IMR-90 (cell line): ENCODE measurements at places on chromosomes 1 and 21. TPM values are rescaled to one million over a fixed set of nuclear protein-coding genes. Genes with fewer than 3 reads are reported as not detected.

CCDC30 gene
- 0.14 and 0.17 TPM in 2 replicates for polyA plus RNA-seq

ATP1A4 gene
- polyA plus RNA-seq, result not detected in 2 replicates

NPR1 gene
- 0.02 and 0.03 TPM in 2 replicates for polyA plus RNA-seq

IGFN1 gene
- 0.04 and 0.05 TPM in 2 replicates for polyA plus RNA-seq

DDAH1 gene
- 78.0 and 89.0 TPM in 2 replicates for polyA plus RNA-seq

FCRL1 gene
- not detected in 2 replicates for polyA plus RNA-seq

ILDR2 gene
- polyA plus RNA-seq, result not detected in 2 replicates

ADGRL4 gene
- polyA plus RNA-seq, result 4.5 and 5.0 TPM in 2 replicates

OR14I1 gene
- not detected in 2 replicates for polyA plus RNA-seq

ACTN2 gene
- polyA plus RNA-seq, result not detected in 2 replicates

RXRG gene
- polyA plus RNA-seq, result not detected in 2 replicates

DNA sequence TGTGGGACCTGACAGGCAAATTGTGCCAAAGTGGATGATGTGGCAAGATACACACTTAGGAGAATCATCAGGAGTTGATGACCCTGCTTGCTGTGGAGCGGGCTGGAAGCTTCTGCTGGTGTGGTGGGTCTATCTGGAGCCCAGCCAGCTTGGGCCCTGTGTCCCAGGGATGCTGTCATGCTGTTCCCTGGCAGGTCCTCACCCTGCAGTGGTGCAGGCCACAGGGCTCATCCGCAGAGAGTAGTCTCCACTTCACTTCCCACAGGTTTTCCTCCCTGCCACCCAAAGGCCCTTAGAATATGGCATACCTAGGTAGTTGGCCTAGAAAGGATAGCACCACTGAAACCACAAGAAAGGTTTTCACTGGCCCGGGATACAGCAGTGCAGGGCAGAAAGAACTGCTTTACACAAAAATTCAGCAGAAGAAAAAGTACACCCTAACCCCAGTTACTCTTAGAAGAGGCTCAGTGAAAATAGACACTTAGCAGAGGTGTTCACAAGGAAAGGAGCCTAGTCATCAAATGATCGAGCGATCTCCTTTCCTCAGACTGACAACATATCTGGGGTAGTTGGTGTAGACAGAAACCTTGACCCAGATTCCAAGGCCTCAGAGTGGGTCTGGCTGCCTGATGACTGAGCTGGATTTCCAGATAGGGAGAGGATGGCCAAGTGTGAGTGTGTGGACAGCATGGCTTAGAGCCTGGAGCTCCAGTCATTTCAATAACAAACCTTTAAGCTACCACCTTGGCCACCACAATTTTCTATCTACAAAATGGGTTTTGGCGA, 1.3 kb upstream of the C1orf226 start:
- H3K27ac ChIP-seq, result no peak overlapping the region
- no peaks in the 10 kb centered on the region for H3K4me1 ChIP-seq
- no peaks in the 10 kb centered on the region for H3K36me3 ChIP-seq
- H3K4me3 ChIP-seq, result no peak overlapping the region
- DNase-seq, result no peak

GRCh38 chr1:211198111-211198510, 61.1 kb upstream of the RCOR3 start:
- no peaks in the 10 kb centered on the region for H3K36me3 ChIP-seq
- H3K4me3 ChIP-seq, result no peak overlapping the region
- no peaks in the 10 kb centered on the region for H3K27me3 ChIP-seq
- no peak overlapping the region for H3K27ac ChIP-seq
- H3K4me1 ChIP-seq, result no peaks in the 10 kb centered on the region
- peak; percentile 51 for DNase-seq

DNA sequence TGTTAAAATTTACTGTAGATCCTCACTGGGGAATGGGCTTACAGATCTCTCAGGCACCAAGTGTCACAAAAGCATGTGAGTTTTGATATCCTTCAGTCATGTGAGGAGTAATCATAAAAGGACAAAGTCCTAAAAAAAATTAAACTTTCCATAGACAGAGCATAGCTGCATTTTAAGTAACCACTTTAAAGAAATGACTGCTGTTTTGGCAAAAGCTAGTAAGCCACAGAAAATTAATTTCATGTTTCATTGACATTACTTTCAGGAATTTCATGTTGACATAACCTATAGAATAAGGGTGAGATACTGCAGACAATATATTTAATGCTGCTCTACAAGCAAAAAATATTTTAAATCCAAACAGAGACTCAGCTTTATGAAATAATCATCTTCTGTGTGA, 156.3 kb downstream of the LYPLAL1 start:
- no peak overlapping the region for H3K4me3 ChIP-seq
- no peak overlapping the region for H3K27ac ChIP-seq
- no peaks in the 10 kb centered on the region for H3K27me3 ChIP-seq

DNA sequence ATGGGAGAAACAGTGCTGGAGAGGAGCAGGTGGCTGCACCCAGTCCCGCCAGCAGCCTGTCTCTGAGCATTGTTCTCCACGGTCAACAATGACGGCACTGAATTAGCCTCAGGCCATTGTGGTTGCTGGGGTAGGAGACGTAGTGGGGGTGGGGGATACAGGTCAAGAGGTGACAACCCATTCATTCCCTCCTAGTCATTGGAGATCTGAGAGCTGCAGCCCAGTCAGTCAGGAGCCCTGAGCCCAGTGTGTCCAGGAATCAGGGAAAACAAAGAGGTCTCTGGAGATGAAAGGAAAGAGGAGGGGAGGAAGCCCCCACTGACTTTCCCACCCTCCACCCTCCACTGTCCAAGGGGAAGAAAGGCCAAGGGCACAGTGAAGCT, 15.3 kb downstream of the SMIM12 start:
- DNase-seq, result no peak
- H3K4me3 ChIP-seq, result no peak overlapping the region
- peaks cover 3% of the 10 kb centered on the region for H3K36me3 ChIP-seq
- no peaks in the 10 kb centered on the region for H3K4me1 ChIP-seq

DNA sequence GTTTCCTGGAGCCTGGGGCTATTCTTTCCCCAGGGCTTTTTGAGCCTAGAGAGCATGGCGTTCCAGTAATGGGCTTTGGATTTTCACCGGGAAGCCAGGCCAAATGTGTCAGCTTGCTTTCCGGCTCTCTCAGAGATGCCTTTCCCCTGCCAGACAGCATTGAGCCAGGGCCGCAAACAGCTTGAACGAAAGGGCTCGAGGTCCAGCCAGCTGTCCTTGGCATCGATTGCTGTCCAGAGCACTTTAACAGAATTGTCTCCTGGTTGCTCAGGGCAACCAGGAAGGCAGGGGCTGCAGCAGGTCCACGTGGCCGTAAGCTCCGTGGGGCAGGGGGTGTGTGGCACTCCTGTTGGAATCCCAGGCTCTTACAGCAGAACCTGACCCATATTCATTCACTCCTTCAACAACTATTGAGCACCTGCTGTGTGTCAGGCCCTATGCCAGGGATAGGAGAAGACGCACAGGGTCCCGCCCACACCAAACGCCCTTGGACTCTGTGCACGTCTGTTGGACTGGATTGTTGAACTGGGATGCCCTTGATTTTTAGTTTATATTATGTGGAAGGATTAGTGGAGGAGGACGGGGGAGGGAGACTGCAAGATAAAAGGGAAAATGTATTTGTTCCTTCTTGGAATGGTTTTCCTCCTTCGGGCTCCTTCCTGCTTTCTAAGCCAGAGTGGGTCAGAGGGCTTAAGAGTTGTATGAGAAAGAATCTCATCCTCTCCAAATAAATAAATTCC, 38.7 kb upstream of the EFHD2 start:
- H3K4me1 ChIP-seq, result peaks cover 8% of the 10 kb centered on the region; the same call in 1 of the 2 replicates
- H3K36me3 ChIP-seq, result no peaks in the 10 kb centered on the region
- H3K27me3 ChIP-seq, result no peaks in the 10 kb centered on the region
- H3K27ac ChIP-seq, result no peak overlapping the region
- H3K4me3 ChIP-seq, result no peak overlapping the region

DNA sequence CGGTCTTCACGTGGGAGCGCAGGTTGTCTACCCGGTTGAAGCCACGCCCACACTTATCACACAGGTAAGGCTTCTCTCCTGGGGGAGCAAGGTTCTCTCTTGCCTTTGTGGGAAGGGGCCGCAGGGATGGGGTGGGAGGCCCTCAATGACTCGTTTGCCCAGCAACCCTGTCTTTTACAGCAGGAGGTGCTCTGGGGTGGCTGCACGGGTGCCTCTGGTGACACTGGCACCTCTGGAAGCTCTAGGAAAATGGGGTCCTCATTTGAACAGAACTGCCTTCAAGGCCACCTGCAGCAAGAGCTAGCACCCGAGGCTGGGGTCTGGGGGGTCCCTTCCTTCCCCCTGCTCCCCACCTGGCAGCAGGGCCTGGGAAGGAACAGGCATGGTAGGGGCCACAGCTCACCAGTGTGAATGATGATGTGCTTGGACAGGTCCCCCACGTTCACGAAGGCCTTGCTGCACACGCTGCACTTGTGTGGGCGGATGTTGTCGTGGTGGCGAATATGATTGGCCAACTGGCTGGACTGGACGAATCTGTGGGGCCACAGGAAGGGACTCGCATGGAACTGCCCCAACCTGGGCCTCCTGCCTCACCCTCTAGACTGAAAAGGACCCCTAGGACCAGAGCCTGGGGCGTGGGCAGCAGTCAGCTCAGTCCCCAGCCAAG, 33.1 kb downstream of the ZBTB17 start:
- no peaks in the 10 kb centered on the region for H3K27me3 ChIP-seq
- no peak overlapping the region for H3K27ac ChIP-seq
- H3K4me1 ChIP-seq, result peaks cover 10% of the 10 kb centered on the region
- H3K4me3 ChIP-seq, result no peak overlapping the region
- H3K36me3 ChIP-seq, result peaks cover 78% of the 10 kb centered on the region

- H3K36me3 ChIP-seq, result no peaks in the 10 kb centered on the region
- H3K27ac ChIP-seq, result no peak overlapping the region
- no peak overlapping the region for H3K4me3 ChIP-seq
- H3K27me3 ChIP-seq, result no peaks in the 10 kb centered on the region
- peaks cover 5% of the 10 kb centered on the region for H3K4me1 ChIP-seq
Observed at GRCh38 chr21:31298618-31299269, 45.3 kb downstream of the TIAM1 start.

DNA sequence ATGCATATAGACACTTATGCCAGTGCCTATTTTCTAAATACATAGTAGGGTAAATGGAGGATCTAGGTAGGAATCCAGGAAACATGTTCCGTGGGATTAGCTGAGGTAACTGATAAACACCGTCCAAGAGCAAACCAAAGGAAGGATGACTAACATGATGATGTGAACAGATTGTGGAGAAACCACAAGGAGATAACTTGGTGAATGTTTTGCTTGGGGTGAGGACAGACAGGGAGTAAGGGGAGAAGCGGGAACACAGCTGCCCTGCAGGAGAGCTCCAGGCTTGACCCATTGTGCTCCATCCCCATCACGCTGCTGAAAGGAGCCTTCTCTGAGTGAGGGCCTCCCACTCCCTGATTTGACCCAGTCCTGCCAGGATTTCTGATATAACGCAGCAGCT, 87.0 kb upstream of the ZC3H11B start:
- H3K36me3 ChIP-seq, result no peaks in the 10 kb centered on the region
- no peak overlapping the region for H3K27ac ChIP-seq
- peak; percentile 74 for DNase-seq
- H3K4me3 ChIP-seq, result no peak overlapping the region
- H3K4me1 ChIP-seq, result no peaks in the 10 kb centered on the region
- no peaks in the 10 kb centered on the region for H3K27me3 ChIP-seq

DNA sequence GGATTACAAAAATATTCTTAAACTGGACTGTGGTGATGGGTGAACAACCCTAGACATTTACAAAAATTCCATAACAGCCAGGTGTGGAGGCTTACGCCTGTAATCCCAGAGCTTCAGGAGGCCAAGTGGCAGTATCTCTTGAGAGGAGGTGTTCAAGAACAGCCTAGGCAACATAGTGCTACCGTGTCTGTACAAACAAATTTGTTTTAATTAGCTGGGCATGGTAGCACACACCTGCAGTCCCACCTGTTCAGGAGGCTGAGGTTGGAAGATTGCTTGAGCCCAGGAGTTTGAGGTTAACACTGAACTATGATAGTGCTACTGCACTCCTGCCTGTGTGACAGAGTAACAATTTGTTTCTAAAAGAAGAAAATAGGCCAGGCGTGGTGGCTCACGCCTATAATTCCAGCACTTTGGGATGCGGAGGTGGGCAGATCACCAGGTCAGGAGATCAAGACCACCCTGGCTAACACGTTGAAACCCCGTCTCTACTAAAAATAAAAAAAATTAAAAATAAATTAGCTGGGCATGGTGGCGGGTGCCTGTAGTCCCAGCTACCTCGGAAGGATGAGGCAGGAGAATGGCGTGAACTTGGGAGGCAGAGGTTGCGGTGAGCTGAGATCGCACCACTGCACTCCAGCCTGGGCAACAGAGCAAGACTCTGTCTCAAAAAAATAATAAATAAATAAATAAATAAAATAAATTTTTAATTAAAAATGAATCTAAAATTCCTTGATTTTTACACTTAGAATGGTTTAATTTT, 37.1 kb downstream of the ARID4B start:
- peaks cover 5% of the 10 kb centered on the region for H3K4me1 ChIP-seq
- H3K4me3 ChIP-seq, result no peak overlapping the region
- DNase-seq, result no peak
- H3K27ac ChIP-seq, result no peak overlapping the region

- no peaks in the 10 kb centered on the region for H3K36me3 ChIP-seq
- peak; percentile 18 for DNase-seq
- no peak overlapping the region for H3K27ac ChIP-seq
- no peak overlapping the region for H3K4me3 ChIP-seq
- peaks cover 4% of the 10 kb centered on the region; the same call in 1 of the 2 replicates for H3K27me3 ChIP-seq
- H3K4me1 ChIP-seq, result no peaks in the 10 kb centered on the region
Observed at GRCh38 chr1:16006552-16007485, 2.8 kb downstream of the SRARP start.

- H3K4me3 ChIP-seq, result no peak overlapping the region
- H3K4me1 ChIP-seq, result peaks cover 9% of the 10 kb centered on the region
- DNase-seq, result no peak
Observed at GRCh38 chr1:119747451-119747850, 21.3 kb downstream of the HMGCS2 start.

- no peaks in the 10 kb centered on the region for H3K36me3 ChIP-seq
- H3K27ac ChIP-seq, result no peak overlapping the region
- no peak for DNase-seq
Observed at GRCh38 chr1:48610628-48611542, 138.9 kb upstream of the SPATA6 start.

- peaks cover 16% of the 10 kb centered on the region for H3K36me3 ChIP-seq
- no peak overlapping the region for H3K27ac ChIP-seq
- no peaks in the 10 kb centered on the region for H3K27me3 ChIP-seq
- no peak overlapping the region for H3K4me3 ChIP-seq
- peaks cover 16% of the 10 kb centered on the region for H3K4me1 ChIP-seq
Observed at GRCh38 chr1:230206207-230206606, 139.2 kb downstream of the GALNT2 start.

DNA sequence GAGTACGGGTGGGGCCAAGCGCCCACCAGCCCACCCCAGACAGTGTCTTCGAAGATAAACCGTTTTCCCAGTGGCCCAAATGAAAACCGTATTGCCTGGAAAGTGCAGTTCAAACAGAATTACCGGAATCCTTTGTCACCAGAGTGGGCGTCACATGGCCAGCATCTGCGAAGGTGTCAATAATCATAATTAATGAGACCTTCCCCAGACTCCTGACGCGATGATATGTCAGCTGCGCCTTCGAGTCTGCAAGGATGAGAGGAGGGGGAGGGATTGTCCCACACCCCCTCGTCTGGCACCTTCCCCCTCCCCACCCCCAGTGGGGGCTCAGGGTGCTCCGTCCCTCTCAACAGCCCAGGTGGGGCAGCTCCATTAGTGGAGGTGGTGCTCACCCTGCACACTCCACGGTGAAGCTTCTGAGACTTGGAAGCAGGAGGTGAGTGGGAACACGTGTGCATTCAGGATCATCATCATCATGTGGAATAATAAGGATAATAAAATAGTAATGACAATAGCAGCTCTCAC, 215.1 kb downstream of the PTPRU start:
- H3K36me3 ChIP-seq, result no peaks in the 10 kb centered on the region
- no peaks in the 10 kb centered on the region; the same call in 1 of the 2 replicates for H3K27me3 ChIP-seq
- no peak overlapping the region for H3K27ac ChIP-seq
- no peak overlapping the region for H3K4me3 ChIP-seq
- no peak for DNase-seq
- no peaks in the 10 kb centered on the region for H3K4me1 ChIP-seq

GRCh38 chr1:100184536-100184935, 6.5 kb upstream of the LRRC39 start:
- H3K4me1 ChIP-seq, result peaks cover 5% of the 10 kb centered on the region
- H3K27me3 ChIP-seq, result no peaks in the 10 kb centered on the region
- no peaks in the 10 kb centered on the region for H3K36me3 ChIP-seq
- no peak overlapping the region for H3K27ac ChIP-seq
